Cortex of kidney (tissue), 1 donor: ENCODE measurements at places on chromosomes 5 and 9.

DNA sequence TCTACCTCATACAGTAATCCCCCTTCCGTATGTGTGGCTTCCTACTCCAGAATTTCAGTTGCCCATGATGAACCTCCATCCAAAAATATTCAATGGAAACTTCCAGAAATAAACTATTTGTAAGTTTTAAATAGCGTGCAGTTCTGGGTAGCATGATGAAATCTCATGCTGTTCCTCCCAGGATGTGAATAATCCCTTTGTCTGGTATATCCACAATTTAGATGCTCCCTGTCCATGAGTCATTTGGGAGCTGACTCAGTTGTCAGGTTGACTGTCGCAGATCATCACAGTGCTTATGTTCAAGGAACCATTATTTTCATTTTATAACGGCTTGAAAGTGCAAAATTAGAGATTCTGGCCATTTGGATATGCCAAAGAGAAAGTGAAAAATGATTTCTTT, 290.1 kb upstream of the CDH9 start:
- DNase-seq, result no peak

- no peak for DNase-seq
Measured at GRCh38 chr9:10032166-10032565, 580.6 kb downstream of the PTPRD start.

DNA sequence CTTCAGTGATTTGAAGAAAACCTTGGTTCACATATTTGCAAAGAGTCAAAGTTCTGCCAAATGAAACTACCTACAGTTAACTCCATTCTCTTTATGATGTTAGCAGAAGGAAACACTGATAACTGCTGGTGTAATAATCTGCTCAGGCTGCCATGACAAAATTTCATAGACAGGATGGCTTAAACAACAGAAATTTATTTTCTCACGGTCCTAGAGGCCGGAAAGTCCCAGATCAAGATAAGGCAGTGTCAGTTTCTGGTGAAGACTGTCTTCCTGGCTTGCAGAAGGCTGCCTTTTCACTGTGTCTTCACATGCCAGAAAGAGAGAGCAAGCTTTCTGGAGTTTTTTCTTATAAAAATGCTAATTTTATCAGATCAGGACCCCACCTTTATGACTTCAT, 102.4 kb upstream of the PARP8 start:
- no peak for DNase-seq

DNA sequence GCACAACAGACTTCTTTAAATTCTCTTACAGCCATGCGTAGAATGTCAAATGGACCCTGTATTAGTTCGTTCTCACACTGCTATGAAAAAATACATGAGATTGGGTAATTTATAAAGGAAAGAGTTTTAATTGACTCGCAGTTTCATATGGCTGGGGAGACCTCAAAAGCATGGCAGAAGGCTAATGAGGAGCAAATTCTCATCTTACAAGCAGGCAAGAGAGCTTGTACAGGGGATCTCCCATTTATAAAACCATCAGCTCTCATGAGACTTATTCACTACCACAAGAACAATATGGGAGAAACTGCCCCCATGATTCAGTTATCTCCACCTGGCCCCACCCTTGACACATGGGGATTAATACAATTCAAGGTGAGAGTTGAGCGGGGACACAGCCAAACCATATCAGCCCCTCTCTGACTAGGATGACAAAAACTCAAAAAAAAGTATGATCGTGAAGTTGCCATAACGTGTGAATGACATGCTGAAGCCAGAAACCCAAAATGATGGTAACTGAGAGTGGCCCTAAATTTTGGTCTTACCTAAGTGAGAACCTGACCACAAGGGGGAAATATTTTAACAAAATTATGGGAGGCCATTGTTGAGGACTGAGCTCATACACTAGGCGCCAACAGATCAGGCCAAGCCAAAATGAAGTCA, 17.5 kb upstream of the TEX10 start:
- no peak for DNase-seq
